ENCODE measurements at places on chromosomes 5 and 9.

GRCh38 chr9:132068605-132069004 is 11.1 kb downstream of the MED27 start:
- no peak for DNase-seq

- no peak for DNase-seq
These were observed 8.6 kb downstream of the SLC45A2 start for GRCh38 chr5:33975852-33976251.

DNA sequence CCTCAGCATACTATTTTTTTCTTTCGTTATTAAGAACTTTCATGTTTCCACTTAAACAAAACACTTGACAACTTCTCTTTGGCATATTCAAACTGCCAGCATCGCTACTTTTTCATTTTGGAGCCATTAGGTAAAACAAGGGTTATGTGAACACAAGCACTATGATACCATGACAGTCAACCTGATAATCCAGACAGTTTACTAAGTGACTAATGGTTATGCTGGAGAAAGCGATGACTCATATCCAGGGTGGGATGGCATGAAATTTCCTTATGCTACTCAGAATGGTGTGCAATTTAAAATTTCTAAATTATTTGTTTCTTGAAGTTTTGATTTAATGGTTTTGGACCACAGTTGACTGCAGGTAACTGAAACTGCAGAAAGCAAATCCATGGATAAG is 29.9 kb upstream of the PRSS3 start:
- no peak for DNase-seq

- DNase-seq, result no peak
These were observed 76.1 kb downstream of the OR2K2 start for GRCh38 chr9:111253742-111254437.

GRCh38 chr5:166370928-166371690 is 1920.3 kb upstream of the WWC1 start:
- no peak for DNase-seq

All from cortex of kidney (tissue), 1 donor.